ENCODE measurements at places on chromosomes 2 and 18.

DNA sequence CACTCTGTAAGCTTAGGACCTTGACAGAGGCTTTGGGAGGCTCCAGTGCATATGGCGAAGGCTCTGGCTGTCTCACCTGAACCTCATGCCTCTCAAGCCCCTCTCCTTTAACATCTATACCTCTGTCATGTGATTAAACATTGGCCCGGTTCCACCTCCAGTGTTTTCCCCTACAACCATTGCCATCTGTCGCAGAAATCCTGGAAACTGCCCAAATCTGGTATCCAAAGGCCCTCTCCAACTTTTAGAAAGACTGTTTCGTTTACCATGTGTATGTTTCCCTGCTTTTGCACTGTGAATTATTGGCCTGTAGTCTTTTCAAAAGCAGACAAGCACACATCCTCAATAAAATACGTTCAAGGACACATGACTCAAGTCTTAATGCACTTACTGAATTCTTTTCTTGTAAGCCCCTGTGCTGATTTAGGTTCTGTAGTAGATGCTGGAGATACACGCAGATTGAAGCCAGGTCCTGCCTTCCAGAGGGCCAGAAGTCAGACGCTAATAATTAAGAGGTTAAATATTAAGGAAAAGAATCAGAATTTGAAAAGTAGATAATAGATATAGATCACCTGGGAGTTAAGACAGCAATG is 386.4 kb upstream of the SLC14A2 start:
- DNase-seq = no peak

GRCh38 chr2:30359644-30360167 is 87.3 kb upstream of the LCLAT1 start:
- DNase-seq = no peak

DNA sequence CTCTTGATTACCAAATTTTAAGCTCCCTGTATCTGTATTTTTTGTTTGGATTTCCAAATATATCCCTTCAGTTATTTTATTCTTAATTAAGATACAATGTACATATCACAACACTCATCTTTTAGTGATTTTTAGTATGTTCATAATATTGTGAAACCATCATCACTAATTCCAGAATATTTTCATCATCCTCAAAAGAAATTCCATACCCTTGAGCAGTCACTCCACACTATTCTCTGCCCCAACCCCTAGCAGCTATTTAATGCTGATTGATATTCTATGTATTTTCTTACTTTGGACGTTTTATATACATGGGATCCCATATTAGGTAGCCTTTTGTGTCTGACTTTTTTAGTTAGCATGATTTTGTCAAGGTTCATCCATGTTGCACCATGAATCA is 127.4 kb upstream of the SLC8A1 start:
- DNase-seq = no peak

DNA sequence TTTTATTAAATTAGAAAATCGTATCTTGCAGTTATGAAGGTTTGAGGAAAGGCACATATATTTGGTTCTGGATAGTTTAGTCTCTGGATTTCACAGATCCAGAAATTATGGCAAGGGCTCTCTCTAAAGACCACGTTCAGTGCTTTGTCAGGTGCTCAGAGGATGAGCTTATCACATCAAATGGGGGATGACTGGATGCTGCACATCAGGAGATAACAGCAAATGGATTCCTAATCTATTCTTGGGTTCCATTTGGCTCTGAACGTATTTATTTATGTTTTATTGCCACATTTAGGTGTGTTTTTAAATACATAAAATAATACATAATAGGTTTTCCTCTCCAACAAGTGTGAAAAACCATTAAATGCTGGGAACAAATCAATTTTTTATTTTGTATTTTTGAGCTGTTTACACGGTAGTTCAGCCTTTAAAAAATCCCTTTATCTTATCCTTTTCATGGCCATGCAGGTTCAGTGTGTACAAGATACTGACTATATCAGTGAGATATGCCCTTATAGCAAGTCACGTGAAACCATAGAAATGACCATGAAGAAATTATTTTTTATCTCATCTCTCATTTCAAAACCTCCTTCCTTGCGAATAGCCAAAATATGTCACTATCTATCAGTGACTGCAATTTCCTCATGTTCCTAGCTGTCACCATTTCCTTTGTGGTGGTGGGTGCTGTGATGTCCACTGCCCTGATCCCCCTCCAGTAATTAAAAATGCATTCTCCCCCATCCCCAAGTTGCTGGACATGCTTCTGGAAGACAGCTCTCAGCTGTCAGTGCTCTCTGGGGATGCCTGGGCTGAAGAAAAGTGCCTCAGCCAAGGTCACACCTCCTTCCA is 25.9 kb upstream of the CXCR4 start:
- no peak for DNase-seq

- no peak for DNase-seq
Observed at GRCh38 chr2:33726415-33726814, 127.3 kb upstream of the FAM98A start.

DNA sequence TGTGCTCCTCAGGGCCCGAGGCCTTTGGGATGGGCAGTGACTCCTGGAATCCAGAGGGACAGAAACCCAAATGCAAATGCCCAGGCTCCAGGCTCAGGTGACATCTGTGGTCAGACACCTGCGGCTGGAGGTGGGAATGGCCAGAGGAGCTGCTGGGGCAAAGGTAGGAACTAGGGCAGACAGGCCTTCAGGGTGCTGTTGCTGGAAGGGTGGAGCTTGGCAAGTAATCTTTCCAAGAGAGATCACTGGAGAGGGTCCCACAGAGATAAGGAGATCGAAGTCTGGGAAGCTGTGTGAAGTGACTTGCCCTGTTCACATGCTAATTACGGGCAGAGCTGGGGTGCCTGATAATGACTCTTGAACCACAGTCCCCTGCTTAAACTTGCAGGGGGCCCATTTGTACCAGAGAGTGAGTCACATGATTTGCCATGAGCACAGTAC is 82.4 kb downstream of the ACAA2 start:
- no peak for DNase-seq

- DNase-seq = no peak
Observed at GRCh38 chr18:8820396-8821082, 115.2 kb downstream of the MTCL1 start.

GRCh38 chr2:239292531-239292930 is 108.3 kb downstream of the HDAC4 start:
- DNase-seq = no peak

DNA sequence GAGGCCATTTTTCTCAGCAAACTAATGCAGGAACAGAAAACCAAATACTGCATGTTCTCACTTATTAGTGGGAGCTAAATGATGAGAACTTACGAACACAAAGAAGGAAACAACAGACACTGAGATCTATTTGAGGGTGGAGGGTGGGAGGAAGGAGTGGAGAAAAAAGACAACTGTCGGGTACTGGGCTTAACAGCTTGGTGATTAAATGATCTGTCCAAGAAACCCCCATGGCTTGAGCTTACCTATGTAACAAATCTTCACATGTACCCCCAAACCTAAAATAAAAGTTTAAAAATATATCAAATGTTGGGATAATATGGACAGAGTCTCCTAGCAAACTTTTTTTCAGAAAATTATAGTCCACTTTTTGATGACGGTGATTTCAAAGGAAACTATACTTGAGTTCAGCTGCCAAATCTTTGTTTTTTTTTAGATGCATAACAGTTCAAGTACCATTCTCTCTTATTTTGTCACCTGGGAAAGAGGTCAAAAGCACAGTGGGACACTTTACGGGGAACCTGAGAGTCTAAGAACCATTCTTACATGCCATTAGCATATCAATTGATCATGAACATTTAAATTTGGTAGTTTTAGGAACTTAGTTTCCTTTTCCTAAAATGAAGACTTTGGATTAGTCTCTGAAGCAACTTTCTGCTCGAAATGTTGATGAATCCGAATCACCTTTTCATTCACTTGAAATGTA is 835.0 kb downstream of the NRXN1 start:
- DNase-seq = no peak

GRCh38 chr2:217353591-217353990 is 493.7 kb upstream of the TNP1 start:
- no peak for DNase-seq

DNA sequence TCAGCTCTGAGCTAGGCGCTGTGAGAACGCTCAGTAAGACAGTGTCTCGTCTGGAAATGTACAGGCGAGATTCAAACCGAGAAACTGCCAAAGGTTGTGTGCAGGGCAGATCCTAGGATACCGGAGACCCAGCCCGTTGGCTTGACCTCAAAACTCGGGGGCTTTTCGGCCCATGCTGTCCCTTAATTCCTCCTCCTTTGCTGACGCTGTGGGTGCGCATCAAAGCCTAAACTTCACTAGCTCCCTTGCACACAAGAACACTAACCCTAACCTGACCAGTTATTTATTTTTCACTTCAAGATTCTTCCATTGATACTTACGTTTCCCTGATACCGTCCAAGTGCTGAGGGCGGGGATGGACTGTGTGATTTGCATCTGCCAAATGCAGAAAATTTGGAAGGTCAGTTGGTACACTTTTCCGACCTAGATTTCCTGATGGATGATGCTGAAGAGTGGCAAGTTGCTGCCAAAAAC is 1.0 kb upstream of the AAK1 start:
- no peak for DNase-seq

Data from NCI-H1417 (cell line).